Occipital lobe (tissue), 3 donors: ENCODE measurements at places on chromosomes 5 and 9. TPM values are rescaled to one million over a fixed set of nuclear protein-coding genes. Genes with fewer than 3 reads are reported as not detected.

The CTNND2 gene
- 66.9 TPM for total RNA-seq

The ACTBL2 gene
- total RNA-seq: not detected

The ARL14EPL gene
- total RNA-seq: not detected

The BTF3 gene
- total RNA-seq: 191 TPM
